ENCODE measurements at places on chromosomes 4 and X.

DNA sequence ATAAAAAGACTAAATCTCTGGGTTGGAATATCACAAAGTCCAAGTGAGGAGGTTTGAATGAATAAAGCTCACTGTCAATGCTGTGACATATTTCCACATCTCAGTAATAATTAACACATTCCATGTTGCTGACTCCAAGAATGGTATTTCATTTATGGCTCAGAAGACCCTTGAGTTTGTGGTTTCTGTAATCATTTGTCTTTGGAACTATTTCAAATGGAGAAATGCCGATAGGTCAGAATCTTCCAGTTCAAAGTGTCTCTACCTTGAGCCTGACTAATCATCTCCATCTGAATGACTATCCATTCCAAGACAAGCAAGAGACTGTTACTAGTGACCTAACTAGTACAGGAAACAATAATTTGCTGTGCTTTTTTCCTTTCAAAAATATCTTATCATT is 24.2 kb upstream of the SLC2A9 start:
- DNase-seq, result peak; percentile 60

- DNase-seq, result no peak
Measured at GRCh38 chr4:184439856-184440594, 34.3 kb downstream of the IRF2 start.

DNA sequence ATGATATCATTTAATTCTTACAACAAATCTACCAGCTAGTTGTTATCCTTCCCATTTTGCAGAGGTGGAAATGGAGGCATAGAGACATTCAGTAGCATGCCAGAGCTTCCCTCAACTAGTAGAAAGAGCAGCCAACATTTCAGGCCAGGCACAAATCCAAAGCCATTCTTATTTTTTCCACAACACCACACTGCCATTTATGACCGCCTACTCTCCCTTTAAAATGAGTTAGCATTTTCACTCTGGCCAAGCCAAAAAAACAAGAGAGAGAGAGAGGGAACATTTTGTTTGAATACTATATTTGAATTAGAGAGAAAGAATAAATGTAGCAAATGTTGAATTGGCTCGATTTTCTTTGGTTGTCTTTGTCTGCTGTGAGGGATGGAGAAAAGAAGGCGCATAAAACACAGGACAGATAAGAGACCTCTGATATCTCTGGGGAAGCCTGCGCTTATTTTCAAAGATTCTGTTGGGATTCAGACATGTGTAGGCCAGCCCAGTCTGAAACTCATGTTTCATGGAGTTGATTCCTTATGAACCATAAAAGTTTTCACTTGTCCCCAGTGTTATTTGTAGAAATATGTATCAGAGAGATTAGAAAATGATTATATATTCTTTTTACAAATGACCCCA is 265.7 kb downstream of the RAB28 start:
- no peak for DNase-seq

- DNase-seq, result no peak
Measured at GRCh38 chrX:48911412-48912182, at the start of gene SLC35A2. TSS of gene SLC35A2 (minus strand) at chrX:48911646. CDS start at chrX:48911636, 10 bp downstream.

GRCh38 chrX:143429811-143430210 is 87.5 kb downstream of the SPANXN3 start:
- no peak for DNase-seq

DNA sequence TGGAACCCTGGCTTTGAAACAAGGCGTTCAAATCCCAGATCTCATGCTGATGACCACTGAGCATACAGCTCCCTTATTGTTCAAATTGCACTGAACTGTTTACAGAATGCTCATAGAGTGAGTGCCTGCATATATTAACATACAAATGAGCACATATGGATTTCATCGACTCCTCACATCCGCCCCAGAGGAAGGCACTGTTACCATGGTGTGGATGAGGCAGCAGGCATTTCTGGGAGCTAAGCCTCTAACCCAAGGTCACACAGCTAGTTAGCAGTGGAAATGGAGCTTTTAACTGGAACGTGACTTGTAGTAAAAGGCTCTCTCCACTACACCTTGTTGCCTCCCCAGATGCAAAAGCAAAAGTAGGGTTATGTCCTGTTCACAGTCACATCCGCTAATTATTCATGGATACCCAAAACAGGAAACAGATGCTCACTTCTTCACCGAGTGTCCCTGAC is 289.7 kb downstream of the STK32B start:
- DNase-seq, result no peak

DNA sequence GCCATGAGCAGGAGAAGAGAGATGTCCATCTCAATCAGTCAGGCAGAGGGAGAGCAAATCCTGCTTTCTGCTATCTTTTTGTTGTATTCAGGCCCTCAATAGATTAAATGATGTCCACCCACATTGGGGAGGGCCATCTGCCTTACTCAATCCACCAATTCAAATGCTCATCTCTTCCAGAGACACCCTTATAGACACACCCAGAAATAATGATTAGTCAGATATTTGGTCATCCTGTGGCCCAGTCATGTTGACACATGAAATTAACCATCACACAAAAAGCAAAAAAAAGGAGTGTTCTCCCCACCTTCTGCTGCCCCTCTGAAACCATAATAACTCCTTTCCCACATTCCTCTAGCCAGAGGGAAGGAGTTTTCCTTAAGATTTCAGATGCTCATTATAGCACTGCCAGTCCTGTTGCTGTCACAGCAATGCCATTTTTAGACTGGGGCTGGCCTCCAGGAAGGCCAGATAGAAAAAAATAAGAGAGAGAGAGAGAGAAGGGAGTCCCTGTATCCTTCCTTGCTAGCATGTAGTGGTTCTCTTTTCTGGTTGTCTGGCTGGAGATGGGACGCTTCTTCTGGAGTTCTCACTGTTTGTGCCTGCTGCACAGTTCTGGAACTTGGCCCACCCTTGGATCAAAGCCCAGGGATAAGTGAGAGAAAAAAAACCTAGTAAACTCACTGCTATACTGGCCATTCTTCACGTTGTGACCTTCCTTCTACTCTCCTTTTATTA is 177.7 kb downstream of the RBM46 start:
- DNase-seq, result peak; percentile 12

GRCh38 chr4:24794480-24794879 is 893 bp upstream of the SOD3 start:
- no peak for DNase-seq

DNA sequence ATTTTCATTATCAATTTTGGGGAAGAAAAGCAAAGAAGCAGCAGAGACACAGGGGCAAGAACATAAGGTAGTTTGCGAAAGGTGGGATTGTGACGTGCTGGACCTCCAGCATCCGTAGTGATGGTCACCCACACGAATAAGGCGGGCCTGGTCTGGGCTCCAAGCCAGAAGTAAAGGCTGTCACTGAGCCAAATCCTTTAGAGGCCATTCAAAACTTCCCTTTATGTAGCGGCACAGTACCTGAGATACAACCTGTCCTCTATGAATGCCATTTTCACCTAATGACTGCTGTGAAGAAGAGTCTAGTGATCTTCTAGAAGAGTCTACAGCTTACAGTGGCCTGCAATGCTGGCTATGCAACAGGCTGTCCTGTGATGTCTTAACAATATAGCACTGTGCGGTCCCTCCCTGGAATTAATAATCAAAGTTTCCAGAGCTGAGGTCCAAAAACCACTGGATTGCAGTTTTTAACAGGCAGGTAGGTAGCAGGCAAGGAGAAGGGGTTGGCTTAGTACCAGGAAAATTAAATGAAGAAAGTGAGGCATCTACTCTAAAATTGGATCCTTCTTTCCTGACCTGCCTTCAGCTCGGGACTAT is 56.2 kb downstream of the TRIML1 start:
- no peak for DNase-seq

- DNase-seq, result peak; percentile 71
Measured at GRCh38 chr4:159764343-159764952, 661.6 kb downstream of the RAPGEF2 start.

DNA sequence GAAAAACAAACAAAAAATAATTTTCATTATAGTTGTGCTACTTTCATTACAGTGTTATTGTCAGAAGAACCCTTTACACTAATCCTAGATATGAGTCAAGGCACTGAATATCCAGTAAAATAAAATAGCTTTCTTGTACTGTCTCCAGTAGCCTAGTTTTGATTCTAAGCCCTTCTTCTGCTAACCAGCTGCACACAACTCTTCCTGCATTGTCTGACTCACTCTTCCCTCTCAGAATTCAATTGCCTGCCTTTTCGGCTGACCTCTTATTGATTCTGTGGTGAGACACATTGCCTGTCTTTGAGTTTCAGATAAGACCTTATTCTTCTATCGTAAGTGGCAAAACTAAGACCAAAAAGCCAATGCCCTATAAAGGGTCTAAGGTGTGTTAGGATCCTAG is 26.7 kb upstream of the PCDH18 start:
- no peak for DNase-seq

- DNase-seq, result no peak
Measured at GRCh38 chr4:25068386-25068785, 37.6 kb upstream of the LGI2 start.

Measured in astrocyte of the cerebellum (primary cell).